ENCODE measurements at places on chromosomes 3 and 15.

DNA sequence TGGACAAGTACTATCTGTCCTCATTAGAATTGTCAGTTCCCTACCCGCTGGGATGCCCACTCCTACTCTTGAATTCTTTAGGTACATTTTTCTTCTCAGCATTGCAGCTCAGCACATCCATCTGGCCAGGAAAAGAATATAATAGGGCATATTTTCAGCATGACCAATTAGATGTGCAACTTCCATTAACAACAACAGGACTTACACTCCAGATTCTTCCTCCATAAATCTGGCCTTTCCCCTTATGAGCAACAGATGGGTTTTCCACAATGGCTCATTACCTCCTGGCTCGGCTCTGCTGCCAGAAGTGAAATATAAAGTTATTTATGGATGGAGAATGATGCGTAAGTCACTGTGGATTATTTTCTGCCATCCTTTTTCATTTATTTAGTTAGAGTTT lies 443.8 kb upstream of the TGFBR2 start:
- DNase-seq, result peak; percentile 31

GRCh38 chr3:14402304-14402811 lies at the start of gene SLC6A6:
Gene SLC6A6, plus strand, starts transcription at chr3:14402606. Its CDS starts 41,029 bp downstream, at chr3:14443635.
- peak; percentile 68 for DNase-seq

DNA sequence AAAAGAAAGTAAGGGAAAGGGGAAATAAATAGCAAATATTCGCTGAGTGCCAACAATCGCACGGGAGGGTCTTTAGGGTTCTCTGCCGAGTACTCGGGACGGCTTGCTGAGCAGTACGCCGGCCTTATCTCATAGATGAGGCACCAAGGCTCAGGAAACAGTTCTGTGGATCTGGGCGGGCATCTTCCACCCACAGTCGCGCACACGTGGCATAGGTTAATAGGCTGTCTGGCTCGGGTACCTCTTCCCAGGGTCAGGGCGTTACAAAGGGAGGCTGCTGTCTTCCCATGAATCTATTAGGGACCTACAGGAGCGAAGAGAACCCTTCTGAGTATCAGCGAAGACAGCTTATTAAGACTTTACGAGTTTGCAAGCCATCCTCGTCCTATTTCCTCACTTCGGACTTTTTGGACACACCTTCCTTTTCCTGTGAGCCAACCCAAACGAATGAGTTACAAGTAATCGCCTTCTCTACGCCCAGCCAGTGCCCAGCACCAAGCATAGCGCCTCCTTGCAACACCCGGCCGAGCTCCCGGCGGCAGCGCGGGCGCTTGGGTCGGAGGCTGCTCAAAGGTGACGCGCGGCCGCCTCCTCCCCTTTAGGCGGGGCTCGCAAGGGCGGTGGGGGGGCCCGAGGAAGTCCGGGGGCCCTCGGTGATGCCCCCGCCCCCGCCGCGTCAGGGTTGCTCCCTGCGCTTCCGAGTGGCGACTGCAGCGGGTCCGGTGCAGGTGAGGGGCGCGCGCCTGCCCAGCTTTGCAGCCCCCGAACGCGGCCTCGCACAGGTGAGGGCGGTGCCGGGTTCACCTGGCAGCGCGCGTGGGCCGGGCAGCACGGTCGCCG lies at the start of gene MCTP2:
Gene MCTP2 (plus strand): TSS at position 679 of the 840 bp plus-strand sequence. CDS start 66,705 bp downstream, outside the sequence.
- peak; percentile 68 for DNase-seq

- DNase-seq, result no peak
Observed at GRCh38 chr15:84599906-84600305, 903 bp upstream of the ZSCAN2 start.

GRCh38 chr3:64799606-64800005 lies 111.8 kb upstream of the ADAMTS9 start:
- no peak for DNase-seq

DNA sequence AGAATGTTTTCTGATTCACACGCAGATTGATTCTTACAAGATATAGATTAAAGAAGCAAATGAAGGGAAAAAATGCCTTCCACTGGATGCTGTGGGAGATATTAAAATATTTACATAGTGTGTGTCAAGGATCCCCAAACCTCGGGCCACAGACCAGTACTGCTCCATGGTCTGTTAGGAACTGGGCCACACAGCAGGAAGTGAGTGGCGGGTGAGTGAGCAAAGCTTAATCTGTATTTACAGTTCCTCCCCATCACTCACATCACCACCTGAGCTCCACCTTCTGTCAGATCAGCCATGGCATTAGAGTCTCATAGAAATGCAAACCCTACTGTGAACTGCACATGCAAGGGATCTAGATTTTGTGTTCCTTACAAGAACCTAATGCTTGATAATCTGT lies 552.6 kb upstream of the GOLIM4 start:
- no peak for DNase-seq

DNA sequence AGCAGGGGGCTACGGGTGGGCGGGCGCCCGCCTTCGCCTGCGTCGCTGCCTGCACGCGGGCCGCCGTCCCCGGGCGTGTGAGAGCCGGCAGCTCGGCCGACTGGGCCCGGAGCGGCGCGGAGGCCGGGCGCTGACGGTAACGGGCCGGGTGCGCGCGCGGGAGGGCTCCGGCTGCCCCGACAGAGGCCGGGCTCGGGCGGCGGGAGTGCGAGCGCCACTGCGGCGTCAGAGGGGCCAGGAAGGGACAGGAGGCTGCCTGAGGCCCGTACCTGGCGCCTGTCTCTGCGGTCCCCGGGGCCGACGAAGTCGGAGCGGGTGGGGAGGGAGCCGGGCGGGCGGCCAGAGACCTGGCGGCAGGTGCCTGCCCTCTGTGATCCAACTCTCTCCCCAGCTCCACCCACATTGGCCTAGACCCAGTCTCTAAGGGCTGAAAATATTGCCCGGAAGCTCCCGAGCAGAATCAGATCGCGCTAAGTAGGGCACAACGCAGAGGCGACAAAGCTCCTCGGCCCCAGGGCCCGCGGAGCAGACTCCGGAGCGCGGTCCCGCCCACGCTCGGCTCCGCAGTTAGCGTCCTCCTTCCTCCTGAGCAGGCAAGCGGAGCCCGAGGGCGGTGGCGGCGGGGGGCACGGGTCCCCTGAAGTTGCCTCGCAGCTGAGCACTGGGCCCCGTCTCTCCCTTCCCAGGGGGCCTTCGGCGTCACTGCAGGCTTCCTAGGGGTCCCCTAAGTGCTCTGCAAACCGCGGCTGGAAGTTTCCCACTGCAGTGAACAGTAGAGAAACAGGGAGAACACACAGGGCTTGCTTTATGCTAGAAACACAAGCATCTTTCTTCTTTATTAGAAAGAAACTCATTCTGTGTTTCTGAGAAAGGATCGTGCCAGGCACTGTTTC lies at the start of gene MAN2A2:
Gene MAN2A2 (plus strand): TSS at position 463 of the 893 bp plus-strand sequence. CDS start 906 bp downstream, outside the sequence.
- no peak for DNase-seq

GRCh38 chr15:97463696-97464095 lies 496.8 kb upstream of the ARRDC4 start:
- no peak for DNase-seq

GRCh38 chr3:60095516-60095915 lies 1045.7 kb upstream of the CFAP20DC start:
- no peak for DNase-seq

DNA sequence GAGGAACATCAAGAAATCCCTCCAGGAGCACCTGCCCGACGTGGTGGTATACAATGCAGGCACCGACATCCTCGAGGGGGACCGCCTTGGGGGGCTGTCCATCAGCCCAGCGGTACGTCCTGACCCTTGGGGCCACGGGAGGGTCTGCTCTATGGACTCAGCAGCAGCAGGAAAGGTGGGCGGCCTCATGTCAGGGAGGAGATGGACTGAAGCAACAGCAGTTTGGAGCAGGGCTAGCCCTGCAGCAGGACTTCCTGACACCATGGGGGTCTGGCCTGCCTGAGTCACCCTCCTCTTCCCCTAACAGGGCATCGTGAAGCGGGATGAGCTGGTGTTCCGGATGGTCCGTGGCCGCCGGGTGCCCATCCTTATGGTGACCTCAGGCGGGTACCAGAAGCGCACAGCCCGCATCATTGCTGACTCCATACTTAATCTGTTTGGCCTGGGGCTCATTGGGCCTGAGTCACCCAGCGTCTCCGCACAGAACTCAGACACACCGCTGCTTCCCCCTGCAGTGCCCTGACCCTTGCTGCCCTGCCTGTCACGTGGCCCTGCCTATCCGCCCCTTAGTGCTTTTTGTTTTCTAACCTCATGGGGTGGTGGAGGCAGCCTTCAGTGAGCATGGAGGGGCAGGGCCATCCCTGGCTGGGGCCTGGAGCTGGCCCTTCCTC lies 24.2 kb downstream of the HDAC11 start:
- DNase-seq, result no peak

- DNase-seq, result no peak
Observed at GRCh38 chr3:194736277-194736895, 50.7 kb downstream of the FAM43A start.

- DNase-seq, result no peak
Observed at GRCh38 chr3:5466717-5467116, 279.2 kb downstream of the EDEM1 start.

DNA sequence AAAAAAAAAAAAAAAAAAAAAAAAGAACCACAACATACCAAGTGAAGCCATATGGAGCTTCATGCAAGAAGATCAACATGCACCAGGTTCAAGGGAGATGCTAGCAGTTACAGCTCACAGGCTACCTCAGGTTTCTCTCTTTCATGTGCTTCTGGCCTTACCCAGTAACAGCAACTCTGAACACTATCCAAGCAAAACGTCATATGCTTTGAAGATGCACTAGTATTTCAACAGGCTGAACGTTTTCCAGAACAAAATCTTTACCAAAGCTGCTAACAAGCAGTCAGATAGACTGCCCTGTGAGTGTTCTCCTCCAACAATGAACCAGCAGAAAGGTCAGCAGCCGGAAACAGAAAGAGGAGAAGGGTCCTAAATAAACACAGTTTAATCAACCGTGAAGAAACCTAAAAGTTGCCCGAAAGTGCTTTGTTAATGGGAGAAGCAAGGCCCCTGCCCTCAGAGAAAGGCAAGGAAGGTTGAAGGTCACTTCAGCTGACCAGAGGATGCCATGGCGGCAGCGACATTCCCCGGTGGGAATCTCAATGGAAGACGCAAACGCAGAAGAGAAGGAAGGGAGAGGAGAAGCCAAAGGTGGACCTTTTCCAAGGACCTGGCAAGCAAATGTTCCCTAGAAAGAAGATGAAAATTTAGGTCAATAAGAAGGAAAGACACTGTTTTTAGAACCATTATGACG lies 80.1 kb downstream of the CCNL1 start:
- DNase-seq, result no peak

DNA sequence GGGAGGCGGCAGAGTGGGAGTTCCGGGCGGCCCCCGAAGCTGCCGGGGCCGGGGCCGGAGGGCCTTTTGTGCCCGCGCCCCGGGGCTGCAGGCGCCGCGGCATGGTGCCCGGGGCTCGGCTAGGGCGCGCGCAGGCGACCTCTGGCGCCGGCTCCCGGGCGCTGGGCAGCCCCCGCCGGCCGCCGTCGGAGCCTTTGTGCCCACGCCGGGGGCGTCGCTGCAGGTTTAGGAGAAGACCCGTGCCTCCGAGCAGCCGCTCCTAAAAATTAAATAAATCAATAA lies 299 bp downstream of the PAQR9 start:
- no peak for DNase-seq

DNA sequence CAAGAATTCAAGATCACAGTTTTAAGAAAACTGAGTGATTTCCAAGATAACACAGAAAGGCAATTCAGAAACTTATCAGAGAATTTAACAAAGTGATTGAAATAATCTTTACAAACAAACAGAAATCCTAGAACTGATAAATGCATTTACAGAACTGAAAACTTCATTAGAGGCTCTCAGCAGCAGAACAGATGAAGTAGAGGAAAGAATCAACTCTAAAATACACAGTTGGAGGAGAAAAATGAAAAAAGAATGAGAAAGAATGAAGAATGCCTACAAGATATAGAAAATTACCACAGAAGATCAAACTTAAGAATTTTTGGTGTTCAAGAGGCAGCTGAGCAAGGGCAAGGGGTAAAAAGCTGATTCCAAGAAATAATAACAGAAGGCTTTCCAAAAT lies 168.8 kb downstream of the POLR2M start:
- DNase-seq, result no peak

GRCh38 chr3:10382892-10383849 lies 62.3 kb upstream of the SEC13 start:
- no peak for DNase-seq

- no peak for DNase-seq
Observed at GRCh38 chr3:157113832-157114505, 46.0 kb downstream of the CCNL1 start.

Data from kidney epithelial cell (primary cell).